GM18507 (cell line): ENCODE measurements at places on chromosomes 6 and 20.

GRCh38 chr6:15501826-15502445 lies 160.9 kb downstream of the DTNBP1 start:
- DNase-seq, result no peak

DNA sequence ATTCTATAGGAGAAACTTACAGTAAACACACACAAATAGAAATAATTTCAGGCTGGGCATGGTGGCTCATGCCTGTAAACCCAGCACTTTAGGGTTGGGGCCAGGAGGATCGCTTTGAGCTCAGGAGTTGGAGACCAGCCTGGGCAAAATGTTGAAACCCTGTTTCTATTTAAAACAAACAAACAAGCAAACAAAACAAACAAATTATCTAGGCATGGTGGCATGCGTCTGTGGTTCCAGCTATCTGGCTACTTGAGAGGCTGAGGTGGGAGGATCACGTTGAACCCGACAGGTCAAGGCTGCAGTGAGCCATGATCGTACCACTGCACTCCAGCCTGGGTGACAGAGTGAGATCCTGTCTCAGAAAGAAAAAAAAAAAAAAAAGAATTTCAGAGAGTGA lies 64.0 kb downstream of the NHLRC1 start:
- no peak for DNase-seq

GRCh38 chr20:54368570-54368969 lies 106.8 kb upstream of the DOK5 start:
- no peak for DNase-seq

DNA sequence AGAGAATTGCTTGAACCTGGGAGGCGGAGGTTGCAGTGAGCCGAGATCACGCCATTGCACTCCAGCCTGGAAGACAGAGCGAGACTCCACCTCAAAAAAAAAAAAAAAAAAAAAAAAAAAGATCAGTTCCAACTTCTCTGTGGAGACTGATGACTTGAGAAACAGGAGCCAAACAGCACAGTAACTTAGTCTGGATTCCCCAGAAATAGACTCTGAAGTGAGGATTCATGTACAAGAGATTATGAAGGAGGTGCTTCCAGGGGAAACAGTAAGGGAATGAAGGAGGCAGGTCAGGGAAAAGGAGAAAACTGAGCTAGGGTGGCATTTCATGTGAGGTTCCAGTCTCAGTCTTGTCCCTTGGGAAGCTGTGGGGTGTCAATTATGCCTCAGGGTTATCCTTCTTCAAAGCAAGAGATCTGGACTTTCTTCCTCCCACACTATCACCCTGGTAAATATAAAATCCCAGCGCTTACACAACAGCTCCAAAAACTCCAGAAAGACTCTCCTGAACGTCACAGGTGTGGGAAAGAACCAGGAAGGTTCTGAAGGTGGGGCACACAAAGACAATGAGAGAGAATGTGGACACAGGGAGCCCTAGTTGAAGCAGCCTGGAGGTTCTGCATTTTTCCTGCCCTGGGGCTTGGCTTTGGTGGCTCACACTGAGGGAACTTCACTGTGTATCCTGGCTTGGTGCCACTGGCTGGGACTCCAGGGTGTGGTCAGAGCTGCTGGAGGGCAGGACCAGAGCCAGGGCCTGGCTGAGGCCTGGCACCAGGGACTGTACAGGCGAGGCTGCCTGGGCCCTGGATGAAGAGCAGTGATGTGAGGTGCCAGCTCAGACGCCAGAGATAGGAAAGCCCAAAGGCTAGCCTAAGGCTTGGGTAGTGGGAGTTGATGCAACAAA lies 46.8 kb downstream of the PCNA start:
- DNase-seq, result no peak

GRCh38 chr20:47244451-47244850 lies 112.0 kb downstream of the ZMYND8 start:
- DNase-seq, result no peak

DNA sequence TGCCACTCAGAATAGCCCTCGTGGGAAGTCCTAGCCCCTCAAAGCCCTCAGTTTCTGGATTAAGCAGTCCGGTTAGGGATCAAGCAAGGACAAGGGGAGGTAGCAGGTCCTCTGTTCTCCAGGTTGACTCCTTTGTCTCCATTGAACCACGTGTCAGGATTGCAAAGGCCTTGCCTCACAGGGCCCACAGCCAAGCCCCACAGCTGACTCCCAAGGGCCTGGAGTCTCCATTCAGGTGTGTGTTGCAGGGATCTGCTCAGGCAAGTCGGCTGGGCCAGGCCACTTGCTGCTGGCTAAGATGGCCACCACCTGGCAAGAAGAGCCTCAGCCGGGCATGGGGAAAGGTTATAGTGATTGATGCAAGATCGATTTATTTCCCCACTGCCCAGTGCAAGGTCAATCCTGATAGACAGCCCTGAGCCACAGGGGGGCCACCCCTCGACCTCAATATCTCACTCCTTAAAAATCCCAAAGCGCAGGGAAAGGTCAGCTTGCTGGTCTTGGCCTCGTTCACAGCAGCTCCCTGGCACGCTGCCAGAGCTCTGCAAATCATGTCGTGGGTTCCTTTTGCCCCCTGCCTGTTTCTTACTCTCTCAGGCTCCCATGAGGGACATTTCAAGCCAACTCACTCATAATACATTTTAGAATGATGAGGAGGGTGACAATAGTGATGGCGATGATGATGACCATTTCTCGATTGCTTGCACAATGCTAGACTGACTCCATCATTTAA lies 75.9 kb downstream of the EDN3 start:
- no peak for DNase-seq

- no peak for DNase-seq
Observed at GRCh38 chr6:99613409-99613704, 6.7 kb downstream of the PRDM13 start.

DNA sequence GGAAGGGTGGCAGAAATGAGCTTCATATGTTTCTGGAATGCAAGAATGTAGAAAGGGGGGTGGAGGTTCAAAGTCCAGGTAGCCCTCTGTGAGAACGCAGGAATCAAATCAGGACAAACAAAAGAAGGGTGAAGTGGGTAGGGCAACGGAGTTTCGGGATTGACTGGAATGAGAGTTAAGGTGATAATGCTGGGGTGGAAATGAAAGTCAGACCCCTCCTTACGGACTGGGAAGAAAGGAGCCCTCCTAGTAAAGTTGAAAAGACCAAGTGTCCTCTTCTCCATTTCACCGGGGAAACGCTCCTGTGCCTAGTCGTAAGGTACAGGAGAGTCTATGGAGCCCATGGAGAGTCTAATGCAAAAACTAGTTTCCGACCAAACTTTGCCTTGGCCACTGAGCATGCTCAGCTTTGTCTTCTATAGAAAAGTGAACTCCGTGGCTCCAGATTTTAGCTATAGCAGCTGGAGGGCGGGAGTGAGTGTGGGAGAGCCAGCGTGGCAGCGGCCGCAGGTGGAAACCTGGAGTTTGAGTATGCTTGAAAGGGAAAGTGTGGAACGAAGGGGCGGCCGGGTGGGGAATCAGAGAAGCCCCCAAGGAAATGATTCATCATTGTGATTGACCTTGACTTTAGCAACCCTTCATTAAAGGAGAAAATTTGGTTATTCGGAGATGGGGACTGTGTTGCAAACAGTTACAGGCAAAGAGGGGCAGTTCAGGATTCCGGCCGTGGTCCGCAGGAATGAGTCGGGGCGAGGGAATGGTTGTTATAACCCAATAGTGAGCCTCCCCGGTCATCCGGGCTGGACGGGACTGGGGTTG lies 1.3 kb upstream of the LRRC1 start:
- DNase-seq, result peak; percentile 28

DNA sequence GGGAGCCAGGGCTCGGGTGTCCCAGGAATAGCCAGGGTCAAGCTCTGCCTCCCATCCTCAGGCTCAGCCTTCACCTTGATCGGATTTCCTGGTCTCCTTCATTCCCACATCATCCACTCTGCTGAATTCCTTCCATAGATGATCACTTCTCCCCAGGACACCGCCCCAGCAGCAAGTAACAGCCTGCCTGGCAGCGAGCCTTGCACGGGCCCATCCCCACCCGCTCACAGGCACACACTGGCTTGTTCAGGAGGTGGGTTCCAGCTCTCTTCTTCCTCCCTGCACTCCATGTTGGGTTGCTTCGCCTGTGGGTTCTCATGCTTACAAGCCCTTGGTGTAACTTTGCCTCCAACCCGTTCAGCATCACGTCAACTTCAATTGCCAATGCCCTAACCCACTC lies 113.0 kb upstream of the IYD start:
- no peak for DNase-seq

- DNase-seq, result no peak
Observed at GRCh38 chr6:79874531-79875134, 72.7 kb downstream of the ELOVL4 start.

DNA sequence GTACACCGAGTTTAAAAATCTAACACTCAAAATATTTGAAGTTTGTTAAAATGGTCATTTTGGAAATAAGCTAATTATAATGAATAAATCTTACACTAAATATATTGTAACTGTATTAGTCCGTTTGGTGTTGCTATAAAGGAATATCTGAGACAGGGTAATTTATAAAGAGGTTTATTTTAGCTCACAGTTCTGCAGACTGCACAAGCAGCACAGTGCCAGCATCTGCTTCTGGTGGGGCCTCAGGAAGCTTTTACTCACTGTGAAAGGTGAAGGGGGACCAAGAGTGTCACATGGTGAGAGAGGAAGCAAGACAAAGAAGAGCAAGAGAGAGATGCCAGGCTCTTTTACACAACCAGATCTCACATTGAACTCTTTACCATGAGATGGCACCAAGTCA lies 17.1 kb downstream of the ELOVL5 start:
- DNase-seq, result no peak

DNA sequence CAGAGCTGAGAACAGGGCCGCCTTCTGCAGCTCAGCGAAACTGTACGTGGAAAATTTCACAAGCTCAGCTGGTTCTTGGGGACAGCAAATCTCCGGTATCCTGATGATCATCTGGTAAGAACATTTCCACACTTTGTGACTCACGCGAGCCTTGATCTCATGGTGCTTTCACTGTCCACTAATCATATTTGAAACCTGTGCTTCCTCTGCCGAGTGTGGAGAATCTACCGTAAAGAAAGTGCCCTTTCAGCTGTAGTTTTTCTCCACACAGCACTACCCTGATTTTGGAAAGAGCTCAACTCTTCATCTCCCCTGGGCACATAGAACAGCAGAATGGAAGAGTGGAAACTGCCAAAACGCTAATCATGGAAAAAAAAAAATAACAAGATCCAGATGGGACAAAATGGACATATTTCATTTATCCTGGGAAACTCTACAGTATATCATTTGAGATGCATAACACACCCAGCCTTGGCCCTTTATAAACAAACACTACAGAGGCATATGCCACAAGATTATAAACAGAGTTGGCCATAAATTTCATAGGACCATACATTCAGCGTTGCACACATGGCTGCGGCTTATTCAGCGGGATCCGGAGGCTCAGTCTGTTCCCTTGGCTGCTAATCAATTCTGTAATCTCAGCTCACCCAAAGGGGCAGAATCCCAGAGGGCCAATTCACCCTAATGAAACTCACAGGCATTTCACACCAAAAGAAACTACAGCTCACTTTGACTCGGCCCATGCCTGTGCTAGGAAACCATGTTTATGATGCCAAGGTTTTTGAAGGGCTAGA lies 434.5 kb downstream of the HDGFL1 start:
- DNase-seq, result no peak

DNA sequence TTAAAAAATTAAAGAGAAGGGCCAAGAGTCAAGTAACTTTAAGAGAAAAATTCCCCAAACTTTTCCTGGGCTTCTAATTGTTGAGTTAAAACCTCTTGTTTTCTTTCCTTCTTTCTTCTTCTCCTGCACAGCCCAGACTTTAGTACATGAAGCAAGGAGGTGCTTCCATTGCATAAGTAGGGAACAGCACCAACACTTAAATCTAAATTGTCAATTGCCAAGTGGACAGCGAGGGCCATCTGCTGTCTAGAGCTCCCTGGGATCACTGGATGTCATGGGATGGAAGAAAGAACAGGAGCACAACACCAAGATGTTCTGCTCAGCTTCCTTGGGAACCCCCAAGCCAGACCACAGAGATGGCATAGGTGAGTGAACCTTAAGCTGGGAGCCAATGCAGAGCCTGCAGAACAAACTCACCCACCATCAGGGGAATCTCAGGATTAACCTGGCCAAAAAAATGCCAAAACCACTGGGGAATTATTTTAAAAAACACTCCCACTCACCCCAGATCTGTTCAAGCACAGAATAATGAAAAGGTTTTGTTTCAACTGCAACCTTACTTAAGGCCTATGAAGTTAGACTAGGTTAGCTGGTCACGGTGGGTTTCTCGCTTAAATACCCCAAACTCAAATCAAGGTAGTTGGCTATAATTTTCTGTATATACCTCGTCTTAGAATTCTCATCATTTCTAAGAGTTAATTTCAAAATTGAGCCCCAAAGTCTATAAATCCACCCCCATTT lies 67.8 kb downstream of the TNFRSF21 start:
- no peak for DNase-seq

DNA sequence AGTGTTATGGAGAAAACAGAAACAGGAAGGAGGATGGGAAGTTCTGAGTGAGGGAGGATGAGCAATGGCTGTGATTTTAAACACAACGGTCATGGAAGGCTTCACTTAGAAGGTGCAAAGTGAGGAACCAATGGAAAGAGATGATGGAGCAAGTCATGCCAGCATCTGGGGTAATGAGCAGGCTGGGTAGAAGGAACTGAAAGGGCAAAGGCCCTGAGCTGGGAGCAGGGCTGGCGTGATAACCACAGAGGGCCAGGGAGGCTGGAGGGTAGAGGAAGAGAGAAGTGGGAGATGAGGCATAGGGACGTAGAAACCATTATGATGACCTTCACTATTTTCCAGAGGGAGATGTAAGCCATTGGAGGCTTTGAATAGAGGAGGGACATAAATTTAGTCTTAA lies 43.6 kb downstream of the NHLRC1 start:
- no peak for DNase-seq

DNA sequence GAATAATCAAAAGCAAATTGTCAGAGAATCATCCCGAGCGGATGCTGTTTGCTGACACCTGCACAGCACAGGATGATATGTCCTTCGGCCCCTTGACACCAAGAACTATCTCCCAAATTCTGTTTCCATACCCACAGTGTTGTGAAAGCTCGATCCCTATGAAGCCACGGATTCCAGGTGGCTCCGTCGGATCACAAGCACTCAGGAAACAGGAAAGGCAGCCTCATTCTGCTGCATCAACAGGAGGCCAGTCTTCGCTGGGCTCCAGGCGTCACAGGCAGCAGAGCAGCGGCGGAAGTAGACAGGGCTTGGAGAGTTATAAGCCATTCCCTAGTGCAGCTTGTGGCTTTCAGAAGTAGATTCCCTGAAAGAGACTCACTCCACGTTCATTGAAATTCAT lies 342.3 kb downstream of the C6orf118 start:
- no peak for DNase-seq

GRCh38 chr6:106939208-106939607 lies 35.3 kb downstream of the CD24 start:
- DNase-seq, result no peak
